Endothelial cell of umbilical vein (primary cell): ENCODE measurements at places on chromosomes 11 and 22.

DNA sequence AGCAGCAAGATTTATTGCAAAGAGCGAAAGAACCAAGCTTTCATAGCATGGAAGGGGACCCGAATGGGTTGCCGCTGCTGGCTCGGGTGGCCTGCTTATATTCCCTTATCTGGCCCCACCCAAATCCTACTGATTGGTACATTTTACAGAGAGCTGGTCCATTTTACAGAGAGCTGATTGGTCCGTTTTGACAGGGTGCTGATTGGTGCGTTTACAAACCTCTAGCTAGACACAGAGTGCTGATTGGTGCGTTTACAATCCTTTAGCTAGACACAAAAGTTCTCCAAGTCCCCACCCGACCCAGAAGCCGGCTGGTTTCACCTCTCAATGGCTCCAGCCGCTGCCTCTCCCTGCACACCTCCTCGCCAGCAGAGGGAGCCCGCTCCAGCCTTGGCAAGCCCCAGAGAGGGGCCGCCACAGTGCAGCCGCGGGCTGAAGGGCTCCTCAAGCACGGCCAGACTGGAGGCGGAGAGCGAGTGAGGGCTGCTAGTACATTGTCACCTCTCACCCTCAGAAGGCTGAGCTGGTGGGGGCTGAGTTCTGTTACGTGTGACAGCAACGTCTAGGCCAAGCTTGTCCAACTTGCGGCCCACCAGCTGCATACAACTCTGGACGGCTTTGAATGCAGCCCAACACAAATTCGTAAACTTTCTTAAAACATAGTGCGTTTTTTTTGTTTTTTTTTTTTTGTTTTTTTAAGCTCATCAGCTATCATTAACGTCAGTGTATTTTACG, 8.7 kb downstream of the PTH start:
- no peak overlapping the region for H3K27ac ChIP-seq
- DNase-seq: peak; percentile 40
- peaks cover 6% of the 10 kb centered on the region for H3K27me3 ChIP-seq
- H3K4me3 ChIP-seq: no peak overlapping the region

DNA sequence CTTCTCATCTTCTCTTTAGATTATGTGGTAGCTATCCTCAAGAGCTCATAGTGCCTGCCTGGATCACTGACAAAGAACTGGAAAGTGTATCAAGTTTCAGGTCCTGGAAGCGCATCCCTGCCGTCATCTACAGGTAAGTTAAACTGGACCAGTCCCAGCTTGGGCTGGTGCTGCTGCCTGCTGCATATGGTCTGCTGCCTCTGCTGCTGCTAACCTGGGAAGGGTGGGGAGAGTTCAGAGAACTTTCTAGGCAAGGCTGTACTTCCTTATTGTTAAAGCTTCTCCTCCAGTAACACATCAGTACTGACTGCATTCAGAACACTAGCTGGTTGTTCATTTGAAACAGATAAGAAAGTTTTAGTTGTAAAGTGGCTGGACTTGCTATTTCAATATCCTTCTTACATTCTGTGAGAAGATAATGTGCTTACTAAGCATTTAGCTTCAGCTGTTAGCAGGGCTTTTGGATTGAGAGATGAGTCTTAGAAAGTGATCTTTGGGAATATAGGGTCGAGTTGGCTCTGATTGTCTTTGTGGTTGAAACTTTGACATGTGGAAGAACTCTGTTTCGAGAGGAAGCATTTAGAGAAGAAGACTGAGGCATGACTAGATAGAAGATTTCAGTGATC, 77.3 kb upstream of the HORMAD2 start:
- H3K36me3 ChIP-seq: peaks cover 3% of the 10 kb centered on the region
- no peak overlapping the region for H3K4me3 ChIP-seq
- H3K27me3 ChIP-seq: no peaks in the 10 kb centered on the region
- peaks cover 4% of the 10 kb centered on the region for H3K4me1 ChIP-seq
- DNase-seq: no peak
- H3K27ac ChIP-seq: no peak overlapping the region

- no peak overlapping the region for H3K4me3 ChIP-seq
- no peaks in the 10 kb centered on the region for H3K27me3 ChIP-seq
- peaks cover 58% of the 10 kb centered on the region for H3K4me1 ChIP-seq
These were observed 1.4 kb upstream of the LTBP3 start for GRCh38 chr11:65559535-65559934.

DNA sequence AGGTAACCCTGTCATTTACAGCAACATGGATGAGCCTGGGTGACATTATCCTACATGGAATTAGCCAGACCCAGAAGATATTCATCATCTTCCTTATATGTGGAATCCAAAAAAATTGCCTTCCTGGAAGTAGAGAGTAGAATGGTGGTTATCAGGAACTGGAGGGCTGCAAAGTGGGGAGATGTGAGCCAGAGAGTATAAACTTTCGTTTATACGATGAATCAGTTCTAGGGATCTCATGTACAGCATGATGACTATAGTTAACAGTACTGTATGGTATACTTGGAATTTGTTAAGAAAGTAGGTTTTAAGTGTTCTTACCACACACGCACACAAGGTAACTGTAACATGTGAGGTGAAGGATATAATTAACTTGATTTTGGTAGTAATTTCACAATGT, 79.1 kb downstream of the TBC1D22A start:
- H3K27me3 ChIP-seq: no peaks in the 10 kb centered on the region
- DNase-seq: no peak
- H3K4me3 ChIP-seq: no peak overlapping the region
- H3K27ac ChIP-seq: no peak overlapping the region

DNA sequence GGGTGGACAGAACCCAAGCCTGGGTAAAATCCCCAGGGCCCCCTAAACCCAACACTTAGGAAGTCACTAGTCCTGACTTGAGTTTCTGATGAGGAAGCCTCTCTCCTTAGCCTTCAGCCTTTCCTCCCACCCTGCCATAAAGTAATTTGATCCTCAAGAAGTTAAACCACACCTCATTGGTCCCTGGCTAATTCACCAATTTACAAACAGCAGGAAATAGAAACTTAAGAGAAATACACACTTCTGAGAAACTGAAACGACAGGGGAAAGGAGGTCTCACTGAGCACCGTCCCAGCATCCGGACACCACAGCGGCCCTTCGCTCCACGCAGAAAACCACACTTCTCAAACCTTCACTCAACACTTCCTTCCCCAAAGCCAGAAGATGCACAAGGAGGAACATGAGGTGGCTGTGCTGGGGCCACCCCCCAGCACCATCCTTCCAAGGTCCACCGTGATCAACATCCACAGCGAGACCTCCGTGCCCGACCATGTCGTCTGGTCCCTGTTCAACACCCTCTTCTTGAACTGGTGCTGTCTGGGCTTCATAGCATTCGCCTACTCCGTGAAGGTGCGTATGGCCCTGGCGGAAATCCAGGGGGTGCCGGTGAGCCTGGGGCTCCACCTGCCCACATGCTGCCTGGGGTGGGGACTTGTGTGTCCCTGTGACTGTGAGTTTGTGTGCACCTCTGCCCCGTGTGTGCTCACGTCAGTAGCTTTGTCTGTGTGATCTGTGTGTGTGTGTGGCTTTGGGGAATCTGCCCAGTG, at the start of gene IFITM1:
Gene IFITM1 (plus strand): TSS at position 254 of the 767 bp plus-strand sequence. CDS start 131 bp downstream, at position 385.
- H3K4me1 ChIP-seq: peaks cover 16% of the 10 kb centered on the region
- peak; percentile 57 for DNase-seq
- H3K4me3 ChIP-seq: no peak within 1 kb of the TSS
- H3K27ac ChIP-seq: no peak within 1 kb of the TSS
- no peaks in the 10 kb centered on the region for H3K36me3 ChIP-seq

GRCh38 chr22:33971561-33971961, 51.3 kb upstream of the LARGE1 start:
- no peak overlapping the region for H3K27ac ChIP-seq
- no peaks in the 10 kb centered on the region for H3K4me1 ChIP-seq
- no peak overlapping the region for H3K4me3 ChIP-seq
- DNase-seq: no peak
- no peaks in the 10 kb centered on the region for H3K27me3 ChIP-seq

DNA sequence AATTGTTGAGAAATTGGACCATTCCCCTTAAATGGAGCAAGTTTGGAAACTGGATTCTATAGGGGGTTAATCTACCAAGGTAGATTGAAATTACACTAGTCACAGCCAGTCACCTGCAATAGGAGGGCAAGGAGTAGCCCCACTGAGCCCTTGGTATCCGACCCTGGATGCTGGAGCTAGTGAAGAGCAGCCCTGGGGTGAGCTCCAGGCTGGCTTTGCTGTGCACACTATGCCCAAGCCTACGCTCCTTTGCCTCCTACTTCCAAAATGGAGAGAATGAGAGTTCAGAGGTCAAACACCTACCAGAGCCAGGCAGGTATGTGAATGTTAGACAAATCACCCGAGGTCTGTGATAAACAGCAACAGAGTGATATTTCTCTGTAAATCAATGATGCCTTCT, 23.7 kb downstream of the SNU13 start:
- no peaks in the 10 kb centered on the region for H3K27me3 ChIP-seq
- peaks cover 15% of the 10 kb centered on the region for H3K4me1 ChIP-seq
- peaks cover 33% of the 10 kb centered on the region for H3K36me3 ChIP-seq
- H3K4me3 ChIP-seq: no peak overlapping the region

- peak; percentile 42 for DNase-seq
- no peaks in the 10 kb centered on the region for H3K27me3 ChIP-seq
- H3K4me3 ChIP-seq: no peak overlapping the region
These were observed 26.7 kb downstream of the SYT9 start for GRCh38 chr11:7278314-7278917.

DNA sequence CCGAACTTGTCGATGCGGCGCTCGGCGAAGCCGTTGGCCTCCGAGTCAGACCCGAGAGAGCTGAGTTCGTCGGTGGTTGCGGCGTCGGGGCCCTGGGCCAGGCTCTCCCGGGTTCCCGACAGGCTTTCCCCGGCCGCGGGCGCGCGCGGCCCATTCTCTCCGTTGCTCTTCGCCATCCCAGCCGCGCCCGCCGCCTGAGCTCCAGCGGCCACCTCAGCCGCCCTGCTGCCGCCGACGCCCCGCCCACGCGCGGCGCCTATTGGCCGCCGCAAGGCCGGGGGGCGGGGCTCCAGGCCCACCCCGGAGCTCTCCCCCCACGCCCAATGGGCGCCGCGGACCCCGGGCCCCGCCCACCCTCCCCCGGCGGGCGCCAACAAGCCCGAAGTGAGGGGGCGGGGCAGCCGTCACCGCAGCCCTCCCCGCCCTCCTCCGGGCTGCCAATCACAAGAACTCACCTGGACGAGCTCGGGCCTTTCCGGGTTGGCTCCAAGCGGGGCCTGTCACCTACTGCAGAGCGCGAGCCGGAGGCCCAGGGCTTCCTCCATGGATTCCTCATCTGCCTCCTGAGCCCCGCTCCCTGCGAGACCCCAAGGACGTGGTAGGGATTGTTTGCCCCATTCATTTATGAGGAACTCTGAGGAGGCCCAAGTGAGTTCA, at the start of gene TBC1D10A:
Gene TBC1D10A (minus strand): TSS at position 236 of the 657 bp plus-strand sequence. CDS start 60 bp downstream, at position 176.
- H3K4me1 ChIP-seq: peaks cover 13% of the 10 kb centered on the region
- H3K27ac ChIP-seq: peak within 1 kb of the TSS; percentile 38
- no peaks in the 10 kb centered on the region for H3K27me3 ChIP-seq
- peak within 1 kb of the TSS; percentile 62 for H3K4me3 ChIP-seq
- no peaks in the 10 kb centered on the region for H3K36me3 ChIP-seq

GRCh38 chr11:20011307-20011951, 148.8 kb downstream of the DBX1 start:
- no peaks in the 10 kb centered on the region for H3K36me3 ChIP-seq
- H3K4me3 ChIP-seq: no peak overlapping the region
- no peaks in the 10 kb centered on the region for H3K27me3 ChIP-seq
- no peak for DNase-seq
- peaks cover 7% of the 10 kb centered on the region for H3K4me1 ChIP-seq
- no peak overlapping the region for H3K27ac ChIP-seq

DNA sequence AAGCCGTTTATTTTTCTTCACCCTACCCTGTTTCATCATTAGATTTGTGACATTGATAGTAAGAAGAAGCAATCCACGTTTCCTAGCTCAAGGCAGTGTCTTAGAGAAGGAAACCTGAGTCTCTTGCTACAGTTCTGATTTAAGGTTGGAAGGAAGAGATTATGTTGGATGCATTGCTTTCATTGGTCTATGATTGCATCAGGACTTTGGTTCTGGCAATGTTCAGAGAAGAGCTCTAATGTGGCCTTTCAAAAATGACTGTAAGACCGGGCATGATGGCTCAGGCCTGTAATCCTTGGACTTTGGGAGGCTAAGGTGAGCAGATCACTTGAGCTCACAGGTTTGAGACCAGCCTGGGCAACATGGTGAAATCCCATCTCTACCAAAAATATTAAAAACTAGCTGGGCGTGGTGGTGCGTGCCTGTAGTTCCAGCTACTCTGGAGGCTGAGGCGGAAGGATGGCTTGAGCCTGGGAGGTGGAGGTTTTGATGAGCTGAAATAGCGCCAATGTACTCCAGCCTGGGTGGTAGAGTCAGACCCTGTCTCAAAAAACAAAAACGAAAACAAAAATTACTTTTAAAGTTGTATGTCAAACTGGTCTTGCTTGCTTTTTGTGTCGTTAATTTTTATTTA, 4.1 kb downstream of the NUCB2 start:
- no peak overlapping the region for H3K4me3 ChIP-seq

DNA sequence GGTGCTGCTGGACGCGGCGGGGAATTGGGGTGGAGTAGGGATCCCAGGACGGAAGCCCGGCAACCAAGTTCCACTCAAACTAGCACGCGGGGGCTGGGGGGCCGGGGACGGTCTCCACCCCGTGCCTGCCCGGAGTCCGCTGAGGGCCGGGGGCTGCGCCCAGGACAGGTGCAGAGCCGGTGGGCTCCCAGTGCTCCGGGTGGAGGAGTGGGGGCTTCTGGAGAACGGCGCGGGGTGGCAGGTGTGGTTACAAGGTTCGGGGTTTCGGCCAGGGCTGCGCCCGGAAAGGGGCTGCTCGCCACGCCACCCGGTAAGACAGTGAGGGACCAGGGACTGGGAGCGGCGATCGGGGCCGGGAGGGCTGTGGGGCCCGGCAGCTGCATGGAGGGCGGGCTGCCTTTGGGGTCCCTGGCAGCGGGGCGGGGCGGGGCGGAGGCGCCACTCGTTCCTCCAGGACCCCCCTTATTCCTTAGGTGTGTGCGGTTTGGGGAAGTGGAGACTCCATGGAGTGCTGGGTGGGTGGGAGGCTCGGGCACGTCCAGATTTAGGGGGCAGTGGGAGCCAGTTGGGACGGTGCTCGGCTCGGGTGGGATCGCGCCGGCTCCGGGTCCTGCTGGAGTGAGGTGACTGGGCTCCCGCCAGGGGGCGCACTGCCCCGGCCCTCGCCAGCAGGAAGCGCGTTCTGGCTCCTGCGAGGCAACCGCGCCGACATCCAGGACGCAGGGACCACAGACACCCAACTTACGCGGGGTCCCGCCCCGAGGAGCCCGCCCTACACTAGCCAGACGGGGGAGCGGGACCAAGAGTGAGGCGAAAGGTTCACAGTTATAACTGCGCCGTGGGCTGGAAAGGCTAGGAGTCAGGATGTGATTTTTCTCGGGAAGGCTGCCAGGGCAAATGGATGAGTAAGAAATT, 868 bp downstream of the TSPAN18 start:
- peaks cover 35% of the 10 kb centered on the region for H3K4me1 ChIP-seq
- DNase-seq: peak; percentile 82
- no peaks in the 10 kb centered on the region for H3K36me3 ChIP-seq
- H3K4me3 ChIP-seq: peak overlapping the region; percentile 61
- H3K27ac ChIP-seq: no peak overlapping the region
